ENCODE measurements at places on chromosomes 1 and 21.

DNA sequence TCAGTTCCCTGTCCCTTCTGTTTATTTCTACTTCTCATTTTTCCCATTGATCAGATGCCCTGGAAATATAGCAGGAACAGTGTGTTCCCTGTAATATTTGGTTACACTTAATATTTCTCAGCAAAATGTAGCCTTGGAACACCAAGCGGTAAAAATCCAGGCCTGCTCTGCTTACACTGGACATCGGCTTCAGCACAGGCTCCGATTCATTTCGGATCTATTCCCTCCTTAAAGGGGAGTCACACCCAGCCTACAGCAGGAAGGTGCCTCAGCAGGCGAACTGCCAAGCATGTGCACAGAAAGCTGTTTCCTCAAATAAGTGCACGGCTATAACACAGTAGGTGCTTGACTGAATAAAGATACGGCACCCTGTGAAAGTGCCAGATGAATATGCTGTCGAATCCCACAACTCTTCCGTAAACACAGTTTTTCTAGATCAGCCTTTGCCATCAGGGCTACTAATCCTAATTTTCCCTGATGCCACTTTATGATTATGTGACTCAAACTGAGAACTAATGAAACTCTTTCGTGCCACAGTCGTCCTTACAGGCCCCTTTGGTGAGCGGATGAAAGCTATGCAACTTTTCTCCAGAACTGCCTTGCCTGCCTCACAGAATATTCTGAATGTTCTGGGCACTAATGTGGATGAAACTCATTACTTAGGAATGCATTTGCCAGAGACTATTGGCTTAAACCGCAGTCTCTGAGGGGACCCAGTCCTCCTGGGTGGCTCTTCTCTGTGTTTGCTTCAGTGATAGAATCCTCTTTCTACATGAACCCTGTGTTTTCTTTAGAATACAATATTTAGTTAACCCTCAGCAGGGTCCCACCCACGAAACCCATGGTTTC lies 275.5 kb upstream of the RUNX1 start:
- no peak for DNase-seq

DNA sequence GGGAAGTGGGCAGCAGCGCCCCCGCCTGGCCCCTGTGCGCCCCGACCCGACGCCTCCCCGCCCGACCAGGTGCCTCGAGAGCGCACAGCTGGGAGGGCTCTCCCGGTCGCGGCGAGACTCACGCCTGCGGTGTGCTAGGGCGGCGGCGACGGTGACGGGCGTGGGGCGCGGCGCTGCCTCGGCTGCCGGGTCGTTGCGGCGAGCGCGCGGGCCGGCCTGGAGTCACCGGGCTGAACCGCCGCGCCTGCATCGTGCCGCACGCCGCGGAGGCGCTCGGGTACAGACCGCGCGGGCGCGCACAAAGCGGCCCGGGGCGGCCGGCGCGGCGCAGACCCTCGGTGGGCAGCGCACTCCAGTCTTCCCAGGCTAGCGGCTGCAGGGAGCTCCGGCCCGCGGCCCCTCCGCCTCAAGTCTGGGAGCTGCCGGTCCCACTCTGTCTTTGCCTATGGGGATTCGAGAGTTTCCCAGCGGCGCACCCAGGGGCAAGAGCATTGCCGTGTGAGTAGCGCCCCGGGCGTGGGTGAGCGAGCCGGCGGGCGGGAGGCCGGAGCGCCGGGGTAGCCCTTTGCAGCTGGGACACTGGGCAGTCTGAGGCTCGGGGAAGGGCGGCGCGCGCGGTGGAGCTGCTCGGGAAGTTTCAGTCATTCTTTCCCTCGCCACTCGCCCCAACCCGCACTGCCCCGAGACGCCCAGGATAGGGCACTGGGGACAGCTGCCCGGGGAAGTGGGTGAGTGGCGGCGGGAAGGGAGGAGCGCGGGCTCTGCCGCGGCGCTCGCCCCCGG lies at the start of gene SLC35F3:
Gene SLC35F3 (plus strand): TSS at position 44 of the 783 bp plus-strand sequence.
- no peak for DNase-seq

DNA sequence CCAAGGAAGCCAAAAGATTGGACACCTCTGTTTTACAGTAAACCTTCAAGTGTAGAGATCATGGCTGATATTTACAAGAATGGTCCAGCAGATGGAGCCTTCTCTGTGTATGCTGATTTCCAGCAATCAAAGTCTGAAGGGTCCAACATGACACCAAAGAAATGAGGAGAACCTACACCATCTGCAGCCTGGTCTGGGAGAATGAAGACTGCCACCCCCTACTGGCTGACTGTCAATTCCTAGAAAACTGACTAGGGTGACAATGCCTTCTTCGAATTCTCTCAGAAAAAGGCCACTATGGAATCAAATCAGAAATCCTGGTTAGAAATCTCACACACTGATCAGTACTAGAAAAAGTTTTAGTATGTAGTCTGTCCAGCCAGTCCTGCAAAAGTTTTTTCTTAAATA lies 83.3 kb downstream of the CDC42BPA start:
- no peak for DNase-seq

DNA sequence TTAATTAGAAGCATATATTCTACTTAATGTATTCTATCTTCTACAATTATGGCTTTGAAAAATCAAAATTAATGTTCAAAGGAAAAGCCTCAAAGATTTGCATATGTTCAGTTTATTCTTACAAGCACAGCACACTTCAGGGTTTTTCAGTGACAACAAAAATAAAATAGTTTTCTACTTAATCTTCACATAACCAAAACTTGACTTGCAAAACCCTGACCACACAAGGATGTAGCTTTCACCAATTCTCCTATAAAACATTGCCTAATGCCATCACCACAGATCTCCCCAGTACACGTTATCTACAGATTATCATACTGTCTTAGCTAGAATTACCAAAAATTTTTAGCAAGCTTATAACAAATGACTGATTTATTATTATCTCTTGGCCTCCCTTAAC lies 23.3 kb downstream of the LPAR3 start:
- no peak for DNase-seq

DNA sequence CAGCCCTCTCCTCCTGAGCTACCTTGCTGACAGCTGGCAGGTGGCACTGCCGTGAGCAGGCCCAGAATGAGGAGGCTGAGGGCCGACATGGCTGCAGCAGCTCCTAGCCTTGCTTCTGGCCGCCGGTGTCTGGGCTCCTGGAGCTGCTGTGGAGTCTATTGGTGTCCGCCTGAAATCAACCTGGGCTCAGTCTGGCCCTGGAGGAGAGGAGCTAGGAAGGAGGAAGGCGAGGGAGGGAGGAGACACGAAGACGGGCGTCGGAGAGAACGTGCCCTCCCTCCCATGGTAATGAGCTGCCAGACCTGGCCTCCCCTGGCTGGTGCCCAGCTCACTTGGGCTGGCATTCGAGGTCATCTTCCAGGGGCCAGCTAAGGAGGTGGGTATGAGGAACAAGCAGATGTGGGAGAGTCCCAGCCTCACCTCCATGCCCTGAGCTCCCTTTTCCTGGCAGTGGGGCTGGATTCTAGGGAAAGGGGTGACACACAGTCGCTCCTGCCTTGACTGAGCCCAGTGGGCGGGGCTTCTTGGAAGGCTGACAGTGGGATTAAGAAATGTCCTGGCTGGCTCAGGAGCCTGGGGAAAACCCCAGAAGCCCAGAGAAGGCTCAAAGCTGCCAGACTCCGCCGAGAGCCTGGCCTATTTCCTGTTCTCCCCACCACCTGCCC lies at the start of gene PDZK1IP1:
Gene PDZK1IP1 (minus strand): TSS at position 193 of the 665 bp plus-strand sequence. CDS start 104 bp downstream, at position 89.
- DNase-seq = no peak

GRCh38 chr1:33878392-33878791 lies 14.5 kb downstream of the HMGB4 start:
- no peak for DNase-seq

- no peak for DNase-seq
Measured at GRCh38 chr1:121566346-121566745, 381.6 kb downstream of the SRGAP2C start.

GRCh38 chr1:242427519-242427918 lies 97.0 kb downstream of the PLD5 start:
- DNase-seq = no peak

- DNase-seq = no peak
Measured at GRCh38 chr1:3135073-3135702, 66.2 kb downstream of the PRDM16 start.

DNA sequence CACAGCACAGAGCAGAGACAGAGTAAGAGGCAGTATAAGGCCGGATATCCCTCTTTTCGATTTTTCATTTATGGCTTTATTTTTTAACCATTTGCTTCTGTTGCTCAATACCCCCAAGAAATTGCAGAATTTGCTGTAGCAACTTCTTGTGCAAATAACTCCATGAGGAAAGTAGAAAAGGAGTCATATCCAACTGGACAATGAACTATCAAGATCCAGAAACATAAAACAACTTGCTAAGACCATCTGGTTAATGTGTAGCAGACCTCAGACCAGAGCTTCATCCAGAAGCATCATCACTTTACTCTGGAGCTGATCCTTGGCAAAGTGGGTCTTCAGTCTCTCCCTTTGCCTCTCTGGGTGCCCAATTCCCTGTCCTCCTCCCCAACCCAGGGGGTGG lies 45.9 kb downstream of the ZNF697 start:
- no peak for DNase-seq

DNA sequence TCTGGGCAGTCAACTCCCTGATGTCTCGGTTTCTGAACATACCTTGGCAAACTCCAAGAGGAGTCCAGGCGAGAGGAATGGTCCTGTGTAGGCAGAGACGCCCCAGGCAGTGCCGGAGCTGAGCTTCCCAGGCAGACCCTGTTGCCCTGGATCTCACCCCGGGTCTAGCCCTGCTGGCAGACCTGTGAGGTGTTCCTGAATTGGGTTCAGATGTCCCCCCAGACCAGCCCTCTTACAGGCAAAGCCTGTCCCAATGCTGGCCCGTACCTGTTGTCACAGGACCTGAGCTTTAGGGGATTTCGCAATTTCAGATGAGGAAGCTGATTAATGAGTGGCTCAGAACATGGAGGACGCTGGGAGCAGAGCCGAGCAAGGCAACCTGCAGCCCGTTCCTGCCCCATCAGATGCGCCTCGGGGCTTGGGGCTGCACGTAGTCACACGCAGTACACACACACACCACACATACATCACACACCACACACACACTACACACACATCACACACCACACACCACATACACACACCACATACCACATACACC lies 38.5 kb upstream of the PDE9A start:
- DNase-seq = no peak

DNA sequence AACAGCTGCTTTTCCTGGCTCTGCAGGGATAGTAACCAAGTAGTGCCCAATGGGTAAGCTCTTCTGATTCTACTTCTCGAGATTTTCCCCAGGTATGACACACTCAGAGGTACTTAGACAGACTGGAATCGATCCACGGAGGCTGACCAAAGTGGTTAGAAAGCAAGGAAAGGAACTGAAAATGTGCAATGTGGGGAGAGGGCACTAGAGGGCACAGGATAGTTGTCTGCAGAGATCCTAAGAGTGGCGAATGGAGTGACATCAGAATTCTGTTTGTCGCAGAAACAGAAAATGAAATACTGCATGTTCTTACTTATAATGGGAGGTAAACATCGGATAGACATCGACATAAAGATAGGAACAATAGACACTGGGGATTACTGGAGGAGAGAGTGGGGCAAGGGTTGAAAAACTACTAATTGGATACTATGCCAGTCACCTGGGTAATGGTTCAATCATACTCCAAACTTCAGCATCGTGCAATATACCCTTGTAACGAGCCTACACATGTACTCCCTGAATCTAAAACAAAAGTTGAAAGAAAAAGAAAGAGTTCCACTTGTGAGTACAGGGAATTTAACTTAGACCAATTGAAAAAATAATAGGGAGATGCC lies 23.3 kb downstream of the CYP2J2 start:
- no peak for DNase-seq

- no peak for DNase-seq
Measured at GRCh38 chr1:153353226-153353947, 4.3 kb upstream of the S100A9 start.

DNA sequence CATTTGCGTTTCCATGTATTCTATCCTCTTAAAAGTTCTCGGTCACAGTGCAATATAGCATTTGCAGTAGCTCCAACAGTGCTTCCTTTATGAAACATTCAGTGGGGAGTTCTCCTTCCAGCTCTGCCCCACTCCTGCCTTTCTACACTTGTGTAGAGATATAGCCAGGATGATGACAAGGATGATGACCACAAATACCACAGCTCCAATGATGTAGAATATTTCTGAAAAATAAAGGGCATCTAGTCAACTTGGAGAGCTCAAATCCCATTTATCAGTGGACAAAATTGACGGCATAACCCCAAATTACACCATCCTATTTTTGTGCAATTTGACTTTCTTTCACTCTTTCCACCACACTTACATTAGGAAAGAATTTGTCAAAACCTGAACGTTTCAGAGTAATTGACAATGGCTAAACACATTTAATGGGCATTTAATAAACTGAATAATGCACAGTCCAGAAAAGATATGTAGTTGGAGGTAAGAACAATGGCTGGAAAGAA lies 11.1 kb downstream of the F3 start:
- no peak for DNase-seq

GRCh38 chr1:24289937-24290595 lies 29.1 kb upstream of the GRHL3 start:
- DNase-seq = no peak

DNA sequence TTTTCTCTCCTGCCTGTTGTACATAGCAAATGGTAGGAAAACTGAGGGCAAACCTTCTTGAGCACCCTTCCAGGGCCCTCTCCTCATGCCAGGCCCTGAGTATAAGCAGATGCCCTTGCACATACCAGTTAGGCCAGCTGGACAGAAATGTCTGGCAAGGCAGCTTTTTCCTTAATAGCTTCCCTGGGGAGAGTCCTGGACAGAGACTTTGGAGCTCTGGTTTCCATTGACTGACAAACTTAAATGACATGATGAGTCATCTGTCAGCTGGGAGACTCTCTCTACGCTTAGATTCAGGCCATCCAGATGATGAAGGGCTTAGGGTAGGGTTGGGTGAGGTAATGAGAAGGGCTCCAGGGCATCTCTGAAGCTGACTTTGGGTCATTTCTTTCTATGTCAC lies 317.5 kb downstream of the ASTN1 start:
- no peak for DNase-seq

DNA sequence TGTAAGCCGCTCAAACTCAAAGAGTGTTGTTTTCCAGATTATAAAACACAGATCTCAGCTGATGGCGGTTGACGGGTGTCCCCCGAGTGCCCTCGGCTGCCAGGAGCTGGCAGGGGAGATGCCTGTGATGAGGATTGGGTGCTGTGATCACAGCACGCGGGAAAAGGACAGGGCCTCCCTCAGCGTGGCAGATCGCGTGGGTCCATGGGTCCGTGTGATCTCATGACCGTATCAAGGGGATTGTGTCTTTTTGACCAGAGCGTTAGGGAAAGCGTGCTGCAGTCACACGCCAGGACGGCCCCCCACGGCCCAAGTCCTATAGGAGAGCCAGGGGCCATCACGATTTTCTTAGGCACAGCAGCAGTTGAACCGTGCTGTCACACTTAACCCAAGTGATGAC lies 51.9 kb downstream of the PDE9A start:
- no peak for DNase-seq

DNA sequence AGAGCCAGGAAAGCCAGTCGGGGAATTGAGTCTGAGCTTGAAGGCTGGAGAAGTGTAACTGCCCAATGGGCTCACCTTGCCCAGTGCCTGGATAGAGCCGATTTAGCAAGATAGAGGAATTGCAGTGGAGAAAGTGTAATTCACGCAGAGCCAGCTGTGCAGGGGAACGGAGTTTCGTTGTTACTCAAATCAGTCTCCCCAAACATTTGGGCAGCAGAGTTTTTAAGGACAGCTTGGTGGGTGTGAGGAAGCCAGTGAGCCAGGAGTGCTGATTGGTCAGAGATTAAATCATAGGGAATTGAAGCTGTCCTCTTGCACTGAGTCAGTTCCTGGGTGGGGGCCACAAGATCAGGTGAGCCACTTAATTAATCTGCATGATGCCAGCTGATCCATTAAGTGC lies 28.4 kb upstream of the NLRP3 start:
- no peak for DNase-seq
